ENCODE measurements at places on chromosomes 3 and 15. TPM values are rescaled to one million over a fixed set of nuclear protein-coding genes. Genes with fewer than 3 reads are reported as not detected.

- no peaks in the 10 kb centered on the region for H3K27me3 ChIP-seq
- H3K4me3 ChIP-seq, result no peak overlapping the region
- no peaks in the 10 kb centered on the region for H3K4me1 ChIP-seq
- DNase-seq, result no peak
- no peak overlapping the region for H3K27ac ChIP-seq
These were observed 120.4 kb downstream of the ZIC1 start for GRCh38 chr3:147529551-147529950.

- H3K4me1 ChIP-seq, result no peaks in the 10 kb centered on the region
- H3K36me3 ChIP-seq, result no peaks in the 10 kb centered on the region
- no peak overlapping the region for H3K27ac ChIP-seq
- no peak for DNase-seq
These were observed 23.7 kb downstream of the ALPK3 start for GRCh38 chr15:84840741-84841429.

DNA sequence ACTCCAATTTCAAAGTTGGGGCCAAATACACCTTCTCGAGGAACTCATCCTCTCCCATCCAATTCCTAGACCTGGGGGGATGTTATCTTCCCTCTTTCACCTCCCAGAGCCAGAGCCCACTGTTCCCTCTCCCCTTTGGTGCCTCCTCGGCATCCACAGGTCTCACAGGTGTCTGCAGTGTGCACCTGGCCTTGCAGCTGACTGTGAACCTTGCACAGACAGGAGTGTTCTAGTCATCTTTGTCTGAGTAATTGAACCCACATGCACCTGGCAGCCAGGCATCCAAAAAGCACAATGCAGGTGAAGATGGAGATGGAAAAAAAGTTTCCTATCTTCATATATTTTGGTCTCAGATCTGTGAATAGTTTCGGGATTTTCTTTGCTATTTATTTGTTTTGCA lies 30.8 kb downstream of the PCOLCE2 start:
- H3K36me3 ChIP-seq, result no peaks in the 10 kb centered on the region
- H3K27me3 ChIP-seq, result no peaks in the 10 kb centered on the region
- no peak overlapping the region for H3K27ac ChIP-seq
- DNase-seq, result no peak

DNA sequence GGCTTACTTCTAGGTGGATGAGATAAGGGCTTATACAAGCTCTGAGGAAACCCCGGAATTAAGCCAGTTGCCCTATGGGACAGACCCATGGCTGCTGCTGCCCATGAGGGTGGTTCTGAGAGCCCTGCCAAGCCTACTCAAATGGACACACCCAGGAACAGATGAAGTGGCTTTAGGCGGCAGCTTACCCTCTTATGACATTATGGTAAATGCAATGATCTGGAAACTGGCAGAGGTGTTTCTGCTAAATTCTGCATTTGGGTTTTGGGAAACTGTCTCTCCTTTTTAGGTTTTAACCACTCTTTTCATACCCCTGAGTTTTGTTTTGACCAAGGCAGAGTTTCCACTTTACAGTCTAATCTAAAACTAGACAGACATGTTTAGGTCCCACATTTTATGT lies 9.0 kb upstream of the ZBED2 start:
- H3K27me3 ChIP-seq, result no peaks in the 10 kb centered on the region
- H3K4me1 ChIP-seq, result peaks cover 39% of the 10 kb centered on the region
- H3K4me3 ChIP-seq, result no peak overlapping the region
- DNase-seq, result no peak
- no peak overlapping the region for H3K27ac ChIP-seq

DNA sequence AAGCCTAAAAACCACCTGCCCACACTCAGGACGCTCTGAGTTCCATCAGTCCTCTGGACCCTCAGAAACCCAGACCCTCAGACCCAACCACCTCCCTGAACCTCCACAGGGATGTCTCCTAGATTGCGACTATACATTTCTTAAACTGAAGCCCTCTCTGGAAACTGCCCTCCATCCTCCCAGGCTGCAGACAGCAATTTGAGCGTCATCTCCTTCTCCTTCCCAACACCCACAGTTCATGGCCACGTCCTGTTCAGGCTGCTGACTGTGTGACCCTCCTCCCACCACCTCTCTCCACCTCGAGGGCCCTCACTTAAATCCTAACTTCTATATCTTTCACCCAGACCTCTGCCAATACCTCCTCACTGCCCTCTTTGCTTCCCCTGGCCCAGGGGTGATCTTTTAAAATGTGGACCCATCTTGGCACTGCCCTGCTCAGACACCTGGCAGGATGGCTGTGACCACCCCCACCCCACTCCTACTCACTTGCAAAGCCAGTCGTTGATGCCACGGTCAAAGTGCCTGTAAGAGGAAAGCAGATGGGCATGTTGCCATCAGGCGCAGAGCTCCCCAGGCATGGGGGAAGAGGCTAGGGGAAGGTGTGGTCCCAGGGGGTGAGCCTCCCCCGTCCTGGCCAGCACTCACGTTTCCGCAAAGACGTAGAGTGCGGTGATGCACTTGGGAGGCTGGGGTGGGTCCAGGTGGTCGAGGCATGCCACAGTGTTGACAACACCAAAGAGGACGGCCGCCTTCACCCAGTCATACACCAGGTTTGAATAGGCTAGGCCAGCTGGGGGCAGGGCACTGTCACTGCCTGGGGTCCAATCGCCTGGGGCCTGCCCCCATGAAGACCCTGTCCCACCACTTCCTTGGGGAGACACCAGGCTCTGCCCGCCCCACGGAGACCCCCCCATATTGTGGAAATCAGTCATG lies 6.0 kb downstream of the HHATL start:
- H3K4me1 ChIP-seq, result peaks cover 4% of the 10 kb centered on the region
- no peaks in the 10 kb centered on the region for H3K36me3 ChIP-seq
- no peaks in the 10 kb centered on the region for H3K27me3 ChIP-seq

- H3K36me3 ChIP-seq, result peaks cover 22% of the 10 kb centered on the region
- no peak overlapping the region for H3K4me3 ChIP-seq
- no peak overlapping the region for H3K27ac ChIP-seq
These were observed 365 bp downstream of the ZBED2 start for GRCh38 chr3:111594781-111595180.

- H3K4me3 ChIP-seq, result no peak overlapping the region
- no peak overlapping the region for H3K27ac ChIP-seq
- DNase-seq, result peak; percentile 55
- no peaks in the 10 kb centered on the region for H3K36me3 ChIP-seq
These were observed 224.0 kb downstream of the SLCO3A1 start for GRCh38 chr15:92077353-92078085.

DNA sequence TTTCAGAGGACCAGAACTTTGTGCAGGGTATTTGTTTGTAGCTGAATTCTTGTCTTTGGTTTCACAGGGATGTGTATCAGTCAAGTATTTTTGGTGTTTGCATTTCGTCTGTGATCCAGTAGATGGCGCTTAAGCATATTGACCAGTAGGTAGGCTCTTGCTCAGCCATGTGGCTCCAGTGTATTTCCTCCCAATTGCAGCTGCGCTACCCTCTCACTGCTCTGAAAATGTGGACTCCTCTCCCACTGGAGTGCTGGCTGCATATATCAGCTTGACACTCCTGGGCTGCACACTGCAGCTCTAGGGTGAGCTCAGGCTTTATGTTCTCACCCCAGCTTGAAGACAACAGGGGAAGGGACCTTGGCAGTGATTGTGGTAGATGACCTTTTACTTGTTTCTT lies 1264.3 kb upstream of the ALCAM start:
- no peaks in the 10 kb centered on the region for H3K27me3 ChIP-seq
- no peaks in the 10 kb centered on the region for H3K36me3 ChIP-seq
- DNase-seq, result no peak
- H3K4me1 ChIP-seq, result no peaks in the 10 kb centered on the region
- H3K4me3 ChIP-seq, result no peak overlapping the region

- peaks cover 20% of the 10 kb centered on the region for H3K27me3 ChIP-seq
- no peaks in the 10 kb centered on the region for H3K36me3 ChIP-seq
- no peak within 1 kb of the TSS for H3K27ac ChIP-seq
- DNase-seq, result peak; percentile 41
- peaks cover 19% of the 10 kb centered on the region for H3K4me1 ChIP-seq
- peak within 1 kb of the TSS; percentile 31 for H3K4me3 ChIP-seq
These were observed at the start of gene GPR176 for GRCh38 chr15:39919748-39920509. Gene GPR176, minus strand, starts transcription at chr15:39920266. Its CDS starts 240 bp downstream, at chr15:39920026.

GRCh38 chr3:186526256-186526606 lies 17.9 kb downstream of the CRYGS start:
- H3K27ac ChIP-seq, result no peak overlapping the region
- no peak overlapping the region for H3K4me3 ChIP-seq
- no peak for DNase-seq
- H3K4me1 ChIP-seq, result peaks cover 19% of the 10 kb centered on the region

GRCh38 chr3:40229386-40229785 lies 80.1 kb upstream of the EIF1B start:
- DNase-seq, result no peak
- no peaks in the 10 kb centered on the region for H3K27me3 ChIP-seq
- H3K36me3 ChIP-seq, result no peaks in the 10 kb centered on the region
- H3K27ac ChIP-seq, result no peak overlapping the region

GRCh38 chr15:100521907-100522306 lies 6.8 kb downstream of the CERS3 start:
- no peak overlapping the region for H3K27ac ChIP-seq
- no peak overlapping the region for H3K4me3 ChIP-seq
- H3K27me3 ChIP-seq, result no peaks in the 10 kb centered on the region
- no peak for DNase-seq
- H3K36me3 ChIP-seq, result no peaks in the 10 kb centered on the region

GRCh38 chr3:9474482-9474881 lies 77.1 kb downstream of the SETD5 start:
- no peak for DNase-seq
- no peak overlapping the region for H3K27ac ChIP-seq
- peaks cover 82% of the 10 kb centered on the region for H3K36me3 ChIP-seq
- H3K4me3 ChIP-seq, result no peak overlapping the region
- no peaks in the 10 kb centered on the region for H3K27me3 ChIP-seq
- no peaks in the 10 kb centered on the region for H3K4me1 ChIP-seq

Gene NEK10
- total RNA-seq, result 1.4 TPM

Gene KNG1
- not detected for total RNA-seq

Gene GUCA1C
- total RNA-seq, result not detected

Gene ARL14
- not detected for total RNA-seq

Gene TIMP4
- not detected for total RNA-seq

Gene SERPINI2
- not detected for total RNA-seq
